ENCODE measurements at places on chromosomes 6 and 20.

GRCh38 chr6:39906318-39906761, 27.9 kb downstream of the MOCS1 start:
- no peak for DNase-seq

GRCh38 chr6:147029923-147030322, 174.3 kb upstream of the STXBP5 start:
- DNase-seq, result no peak

DNA sequence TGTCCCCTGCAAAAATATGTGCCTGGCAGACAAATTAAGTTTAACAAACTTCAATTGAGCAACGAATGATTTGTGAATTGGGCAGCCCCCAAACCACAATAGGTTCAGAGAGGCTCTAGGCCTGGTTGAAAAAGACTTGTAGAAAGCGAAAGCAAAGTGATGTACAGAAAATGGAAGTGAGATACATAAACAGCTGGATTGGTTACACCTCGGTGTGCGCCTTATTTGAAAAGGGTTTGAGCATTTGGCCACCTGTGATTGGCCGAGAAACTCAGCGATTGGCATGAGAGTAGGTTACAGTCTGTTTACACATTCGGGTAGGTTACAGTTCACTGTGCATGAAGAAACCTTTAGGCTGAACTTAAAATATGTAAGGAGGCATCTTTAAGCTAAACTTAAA, 136.9 kb downstream of the CD83 start:
- no peak for DNase-seq

- no peak for DNase-seq
Observed at GRCh38 chr6:136564180-136564579, 14.0 kb upstream of the MAP7 start.

DNA sequence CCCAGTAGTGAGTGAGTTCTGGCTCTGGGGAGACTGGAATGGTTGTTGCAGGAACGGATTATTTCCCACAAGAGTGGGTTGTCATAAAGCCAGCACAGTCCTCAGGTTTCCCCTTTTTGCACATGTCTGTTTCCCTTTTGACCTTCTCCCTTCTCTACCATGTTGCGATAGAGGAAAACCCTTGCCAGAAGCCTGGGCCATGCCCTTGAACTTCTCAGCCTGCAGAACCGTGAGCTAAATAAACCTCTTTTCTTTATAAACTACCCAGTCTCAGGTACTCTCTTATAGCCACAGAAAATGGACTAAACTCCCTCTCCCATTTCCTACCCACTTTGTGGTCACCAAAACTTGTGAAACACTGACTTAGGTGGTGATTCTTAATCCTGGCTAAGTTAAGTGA, 7.2 kb upstream of the PPP1R16B start:
- DNase-seq, result no peak

All from activated CD4-positive, alpha-beta T cell treated with anti-CD3 and anti-CD28 coated beads for 24 hours (primary cell).